ENCODE measurements at places on chromosomes 3 and 15.

DNA sequence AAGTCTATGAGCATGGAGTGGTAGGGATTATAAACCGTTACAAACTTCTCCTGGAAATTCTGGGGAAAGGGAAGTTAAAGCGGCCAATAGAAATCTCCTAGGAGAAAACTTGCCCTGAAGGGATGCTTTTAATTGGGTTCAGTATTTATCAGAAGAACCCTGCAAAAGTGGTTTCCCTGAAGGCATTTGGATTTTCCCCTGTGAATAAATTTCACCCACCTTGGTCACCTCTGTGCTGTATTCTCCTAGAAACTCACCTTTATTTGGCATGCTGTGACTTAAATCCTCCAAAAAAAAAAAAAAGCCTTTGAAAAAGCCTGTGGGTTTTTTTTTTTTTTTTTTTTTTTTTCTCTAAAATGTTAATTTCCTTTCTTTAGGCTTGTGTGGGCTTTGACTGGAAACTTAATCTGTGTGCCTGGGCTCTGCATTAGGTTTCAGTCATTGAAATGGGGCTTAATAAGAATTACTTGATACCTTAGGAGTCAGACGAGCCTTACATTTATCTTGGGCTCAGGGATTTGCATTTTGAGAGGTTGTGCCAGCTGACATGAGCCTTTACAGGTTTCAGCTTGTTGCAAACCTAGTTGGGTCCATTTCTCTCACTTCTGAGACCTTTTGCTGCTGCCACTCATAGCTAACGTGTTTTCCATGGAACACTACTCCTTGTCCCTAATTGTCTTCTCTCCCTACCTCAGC is 22.0 kb downstream of the TGFBR2 start:
- no peak for DNase-seq

GRCh38 chr3:192339214-192339613 is 388.1 kb downstream of the FGF12 start:
- no peak for DNase-seq

DNA sequence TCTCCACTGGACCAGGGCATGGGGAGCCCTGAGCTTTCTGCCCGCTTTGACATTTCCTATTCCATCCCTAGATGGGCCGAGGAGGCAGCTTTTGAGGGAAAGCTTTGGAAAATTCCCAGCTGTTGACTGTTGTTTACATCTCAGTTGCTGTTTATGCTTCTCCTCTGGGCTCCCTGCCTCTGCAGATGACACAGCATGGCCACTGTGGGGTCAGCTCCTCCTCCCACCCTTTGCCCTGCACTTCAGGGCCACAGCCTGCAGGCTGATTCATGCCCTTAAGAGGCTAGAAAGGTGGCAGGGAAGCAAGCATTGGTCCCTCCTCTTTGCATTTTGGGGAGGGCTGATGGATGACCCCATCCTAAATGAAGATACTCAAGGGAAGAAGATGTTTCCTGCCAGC is 8.5 kb upstream of the CTXND1 start:
- DNase-seq = no peak

DNA sequence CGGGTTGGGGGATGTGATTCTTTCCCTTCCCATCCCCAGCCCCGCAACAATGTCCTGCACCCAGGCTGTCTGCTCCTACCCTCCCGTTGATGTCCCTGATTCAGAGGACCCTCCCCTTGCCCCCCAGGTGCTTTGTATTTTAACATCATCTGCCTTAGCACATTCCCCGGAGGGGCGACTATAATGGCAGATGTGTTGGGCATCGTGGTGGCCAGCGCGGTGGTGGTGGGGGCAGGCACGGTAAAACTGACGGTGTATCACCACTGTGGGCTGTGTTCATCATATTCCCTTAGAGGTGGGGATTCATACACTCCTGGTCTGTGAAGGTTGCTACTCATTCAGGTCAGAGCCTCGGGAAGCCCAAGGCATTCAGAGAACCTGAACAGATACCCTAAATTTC is 173.0 kb downstream of the ADAMTS17 start:
- no peak for DNase-seq

DNA sequence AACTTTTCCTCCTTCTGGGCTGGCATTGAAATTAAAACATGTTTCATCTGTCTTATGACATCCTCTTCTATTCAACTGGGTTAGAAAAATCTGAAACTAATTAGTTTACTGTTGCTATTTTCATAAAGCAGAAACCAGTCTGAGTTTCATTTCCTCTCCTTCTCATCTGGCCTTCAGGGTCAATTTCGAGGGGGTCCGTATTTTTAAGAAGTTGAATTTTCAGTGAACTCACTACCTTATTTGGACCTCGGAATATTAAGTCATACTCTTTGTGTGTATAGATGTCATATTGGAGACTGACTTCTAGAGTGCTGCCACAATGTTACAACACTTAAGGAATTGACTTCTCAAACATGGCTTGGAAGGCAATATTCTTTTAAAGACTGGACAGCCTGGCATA is 485.9 kb downstream of the SQOR start:
- DNase-seq = no peak

DNA sequence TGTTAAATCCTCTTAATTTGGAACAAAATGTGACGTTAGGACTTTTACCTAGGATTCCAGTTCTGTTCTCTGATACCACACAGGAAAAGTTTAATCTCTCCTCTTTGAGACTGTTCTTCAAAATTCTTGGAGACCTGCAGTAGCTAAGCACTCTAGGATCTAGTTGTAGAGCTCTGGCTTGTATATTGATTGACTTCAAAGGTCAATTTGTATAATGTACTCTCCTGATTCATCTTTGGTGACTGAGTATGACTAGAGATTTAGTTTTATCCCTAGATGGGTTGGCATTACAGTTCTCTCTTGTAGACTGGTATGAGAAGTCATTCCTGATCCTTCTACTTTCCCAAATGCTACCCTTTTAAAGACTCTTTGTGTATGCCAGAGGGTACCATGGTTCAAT is 168.4 kb upstream of the TPRG1 start:
- DNase-seq = no peak

GRCh38 chr3:140273542-140274195 is 338.7 kb downstream of the CLSTN2 start:
- DNase-seq = no peak

DNA sequence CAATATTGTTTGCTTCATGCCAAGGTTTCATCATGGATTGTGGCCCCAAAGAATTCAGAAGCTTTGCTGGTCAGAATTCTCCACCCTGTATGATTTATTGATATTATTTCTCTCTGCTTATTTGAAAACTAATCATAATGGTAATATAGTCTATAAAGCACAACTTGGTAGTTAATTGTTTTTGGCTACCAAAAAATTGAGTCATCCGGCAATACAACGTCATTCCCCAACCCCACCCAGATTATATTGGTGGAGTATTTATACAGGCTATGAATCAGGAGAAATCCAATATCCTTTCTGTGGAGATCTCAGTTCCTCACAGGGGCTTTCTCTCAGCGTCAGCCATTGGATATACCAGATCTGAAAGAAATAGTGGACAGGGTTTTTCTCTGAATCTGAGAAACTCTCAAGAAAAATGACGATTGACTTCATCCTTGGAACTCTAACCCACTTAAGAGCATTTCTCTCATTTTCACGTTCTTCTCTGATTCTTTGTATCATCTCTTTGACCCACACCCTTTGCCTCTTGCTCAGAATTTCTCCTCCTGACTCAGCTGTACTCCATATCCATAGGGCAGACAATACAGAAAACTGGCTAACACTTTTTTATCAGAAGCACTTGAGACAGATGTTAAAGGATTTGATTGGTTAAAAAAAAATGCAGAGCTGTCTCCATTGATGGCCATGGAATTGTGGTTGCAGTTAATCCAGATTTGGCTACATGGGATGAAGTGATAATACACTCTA is 1055.8 kb upstream of the CADM2 start:
- no peak for DNase-seq

All from immature natural killer cell (primary cell).